SW 1271 (cell line): ENCODE measurements at places on chromosomes 5 and 9.

- no peak for DNase-seq
These were observed 19.4 kb downstream of the IPO11 start for GRCh38 chr5:62431735-62432620.

DNA sequence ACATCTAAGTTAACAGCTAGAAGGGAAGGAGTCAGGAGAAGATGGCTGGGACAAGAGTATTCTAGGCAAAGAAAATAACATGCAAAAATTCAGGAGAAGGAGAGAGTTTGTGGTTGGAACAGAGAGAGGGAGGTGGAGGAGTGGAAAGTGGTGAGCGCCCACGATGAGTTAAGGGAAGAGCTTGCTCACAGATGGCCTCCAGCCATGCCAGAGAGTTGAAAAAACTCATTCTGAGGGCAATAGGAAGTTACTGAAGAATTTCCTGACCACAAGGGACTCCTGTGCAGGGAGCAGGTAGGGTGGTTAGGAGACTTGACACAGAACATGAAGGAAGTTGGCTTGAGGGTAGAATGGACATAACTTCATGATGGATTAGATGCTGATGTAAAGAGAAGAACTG, 159.7 kb downstream of the DOCK2 start:
- no peak for DNase-seq

- DNase-seq = no peak
These were observed 473.6 kb downstream of the DMAC1 start for GRCh38 chr9:7325995-7326394.

- no peak for DNase-seq
These were observed 10.4 kb upstream of the WNK2 start for GRCh38 chr9:93173365-93174051.

GRCh38 chr5:73694089-73694488, 68.1 kb downstream of the ARHGEF28 start:
- DNase-seq = no peak

GRCh38 chr9:130579738-130580463, 524 bp downstream of the FUBP3 start:
- no peak for DNase-seq

- no peak for DNase-seq
These were observed 117.3 kb upstream of the LHFPL2 start for GRCh38 chr5:78765756-78766411.

DNA sequence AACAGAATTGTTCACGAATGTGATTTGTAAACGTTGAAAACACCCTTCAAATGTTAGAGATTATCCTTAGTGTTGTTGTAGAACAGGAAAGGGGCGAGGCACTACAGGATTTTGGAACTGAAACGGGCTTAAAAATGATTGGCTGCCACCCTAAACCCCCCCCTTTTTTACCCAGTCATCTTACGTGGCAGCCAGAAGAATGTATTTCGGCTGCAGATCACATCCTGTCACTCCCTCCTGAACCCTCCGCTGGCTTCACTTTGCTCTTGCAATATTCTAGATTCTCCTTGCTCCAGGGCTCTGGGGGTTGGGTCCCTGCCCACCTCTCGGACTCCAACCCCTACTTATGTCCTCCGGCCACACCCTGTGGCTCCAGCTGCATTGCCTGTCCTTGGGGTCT, 13.9 kb upstream of the UNC5A start:
- DNase-seq = peak; percentile 26

DNA sequence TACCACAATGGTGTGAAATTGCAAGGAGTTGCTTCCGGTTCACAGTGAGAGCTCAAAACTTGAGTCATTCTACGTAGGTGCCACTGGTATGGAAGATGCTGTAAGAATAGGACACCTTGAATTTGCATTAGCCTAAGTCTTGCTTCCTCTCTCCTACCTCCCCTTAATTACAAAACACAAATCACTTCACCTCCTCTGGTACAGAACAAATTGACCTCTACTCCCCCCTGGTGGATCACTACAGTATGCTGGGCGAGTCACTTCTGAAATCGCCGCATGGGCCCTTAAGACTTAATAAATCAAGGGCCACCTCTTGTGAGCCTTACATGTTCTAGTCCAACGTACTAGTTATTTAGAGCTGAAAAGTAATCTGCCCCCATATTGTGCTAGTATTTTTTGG, 145.3 kb upstream of the SMARCA2 start:
- no peak for DNase-seq

DNA sequence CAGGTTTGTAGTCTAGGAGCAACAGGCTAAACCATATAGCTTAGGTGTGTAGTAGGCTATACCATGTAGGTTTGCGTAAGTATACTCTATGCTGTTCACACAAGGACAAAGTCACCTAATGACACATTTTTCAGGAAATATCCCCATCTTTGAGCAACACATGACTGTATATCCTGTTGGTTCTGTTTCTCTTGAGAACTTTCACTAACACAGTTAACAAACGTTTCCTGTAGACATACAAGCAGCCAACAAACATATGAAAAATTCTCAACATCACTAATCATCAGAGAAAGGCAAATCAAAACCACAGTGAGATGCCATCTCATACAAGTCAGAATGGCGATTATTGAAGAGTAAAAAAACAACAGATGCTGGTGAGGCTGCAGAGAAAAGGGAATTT, 68.2 kb downstream of the NR2F1-AS1 start:
- peak; percentile 63 for DNase-seq

DNA sequence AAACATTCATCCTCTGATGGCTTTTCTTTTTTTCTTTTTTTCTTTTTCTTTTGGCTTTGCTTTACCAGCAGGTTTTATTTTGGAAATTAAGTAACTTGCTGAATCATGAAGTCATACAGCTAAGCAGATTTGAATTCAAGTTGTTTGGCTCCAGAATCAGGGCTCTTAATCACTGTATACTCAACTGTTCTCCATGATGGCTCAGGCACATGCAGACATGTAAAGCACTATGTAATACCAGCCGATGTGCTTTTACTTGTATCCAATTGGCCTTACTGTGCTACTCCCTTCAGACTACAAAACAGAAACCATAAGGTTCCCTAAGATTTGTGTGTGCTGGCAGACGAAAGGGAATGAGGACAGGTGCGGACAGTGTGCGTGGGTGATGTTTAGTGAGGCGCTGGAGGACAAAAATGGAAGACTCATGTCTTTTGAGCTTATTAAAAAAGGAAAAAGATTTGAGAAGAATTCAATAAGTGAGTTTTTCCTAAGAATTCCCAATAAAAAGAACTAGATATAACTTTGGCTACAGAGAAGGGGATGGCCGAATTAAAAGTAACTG, 44.7 kb upstream of the OTP start:
- DNase-seq = no peak

GRCh38 chr5:38758774-38759600, 86.8 kb upstream of the OSMR start:
- no peak for DNase-seq

DNA sequence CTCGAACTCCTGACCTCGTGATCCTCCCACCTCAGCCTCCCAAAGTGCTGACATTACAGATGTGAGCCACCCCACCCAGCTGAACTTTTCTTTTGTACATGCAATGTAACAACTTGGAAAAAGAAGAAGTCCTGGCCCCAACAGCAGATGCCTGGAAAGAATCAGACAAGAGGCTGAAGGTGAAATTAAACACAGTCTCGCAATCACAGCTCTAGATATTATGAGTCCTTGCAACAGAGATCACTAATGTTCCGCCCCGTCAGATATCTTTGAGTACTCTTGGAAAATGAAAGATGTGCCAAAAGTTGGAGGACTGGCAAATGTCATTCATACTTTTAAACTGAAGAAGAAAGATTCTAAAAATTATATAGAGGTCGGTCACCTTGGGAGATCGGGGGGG, 254.3 kb downstream of the GLIS3 start:
- DNase-seq = no peak

DNA sequence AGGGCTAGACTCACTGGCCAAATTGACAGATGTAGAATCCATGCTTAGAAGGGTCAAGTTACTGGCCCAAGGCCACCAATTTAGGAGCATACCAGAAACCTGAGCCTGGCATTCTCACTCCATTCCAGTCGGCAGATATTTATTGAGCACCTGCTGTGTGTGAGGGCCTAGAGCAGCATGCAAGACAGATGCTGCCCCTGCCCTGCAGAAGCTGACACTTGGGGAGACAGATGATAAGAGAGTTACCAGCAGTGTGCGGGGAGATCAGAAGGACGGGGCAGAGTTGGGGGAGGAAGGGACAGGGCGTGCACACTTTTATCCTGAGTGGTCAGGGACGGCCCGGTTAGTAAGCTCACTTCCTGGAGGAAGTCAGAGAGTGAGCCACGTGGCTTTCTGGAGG, 111.5 kb upstream of the RAPGEF1 start:
- DNase-seq = no peak
